ENCODE measurements at places on chromosomes 12 and 14. TPM values are rescaled to one million over a fixed set of nuclear protein-coding genes. Genes with fewer than 3 reads are reported as not detected.

Gene GRIN2B
- total RNA-seq: not detected

Gene NKX2-1
- not detected for total RNA-seq

Gene MSI1
- total RNA-seq: not detected

Gene GARIN6
- not detected for total RNA-seq

Gene WNT5B
- 3.1 TPM for total RNA-seq

Gene HOXC11
- total RNA-seq: not detected

Gene KLRC2
- total RNA-seq: not detected

Gene RNASE7
- total RNA-seq: not detected

Gene TPPP2
- total RNA-seq: not detected

Gene CACNB3
- total RNA-seq: 16.1 TPM

Gene OR4K14
- total RNA-seq: not detected

Gene ALX1
- total RNA-seq: 1.2 TPM

Gene AICDA
- total RNA-seq: not detected

Gene KCNK10
- total RNA-seq: not detected

Gene MAP3K12
- total RNA-seq: 118 TPM

Gene PYGL
- 39.3 TPM for total RNA-seq

Gene BDKRB2
- 7.4 TPM for total RNA-seq

Gene TAS2R13
- 7.4 TPM for total RNA-seq

Gene ABCD2
- total RNA-seq: 0.25 TPM

Gene SIX1
- 4.6 TPM for total RNA-seq

Gene VWF
- 1.4 TPM for total RNA-seq

Gene HIP1R
- total RNA-seq: 11.2 TPM

Gene DPPA3
- not detected for total RNA-seq

Measured in fibroblast of the aortic adventitia (primary cell).